Regular cardiac myocyte (primary cell): ENCODE measurements at places on chromosomes 1 and 21. TPM values are rescaled to one million over a fixed set of nuclear protein-coding genes. Genes with fewer than 3 reads are reported as not detected.

DCDC2B gene
- not detected in 2 replicates for total RNA-seq

GPR161 gene
- total RNA-seq: 7.9 and 11.7 TPM in 2 replicates

OR2T29 gene
- total RNA-seq: not detected in 2 replicates

FAM78B gene
- total RNA-seq: under 0.01 and 0.28 TPM in 2 replicates

CBS gene
- total RNA-seq: 24.2 and 47.0 TPM in 2 replicates

ASTN1 gene
- total RNA-seq: not detected in 2 replicates

USF1 gene
- total RNA-seq: 72.7 and 94.5 TPM in 2 replicates

WDR3 gene
- total RNA-seq: 17.8 and 31.2 TPM in 2 replicates

PRRX1 gene
- total RNA-seq: 101 and 189 TPM in 2 replicates

TDRKH gene
- total RNA-seq: 1.9 and 2.0 TPM in 2 replicates

KIF21B gene
- 0.19 and 0.28 TPM in 2 replicates for total RNA-seq

TMEM200B gene
- 5.2 and 7.6 TPM in 2 replicates for total RNA-seq

ASPM gene
- total RNA-seq: 4.8 and 37.6 TPM in 2 replicates

ODR4 gene
- 19.0 and 36.6 TPM in 2 replicates for total RNA-seq

IGSF3 gene
- total RNA-seq: 0.38 and 0.85 TPM in 2 replicates

NEGR1 gene
- 11.8 and 13.8 TPM in 2 replicates for total RNA-seq

CD247 gene
- total RNA-seq: under 0.01 and 0.28 TPM in 2 replicates

LEPR gene
- total RNA-seq: 10.0 and 37.2 TPM in 2 replicates

GSTM5 gene
- 0.19 and 3.9 TPM in 2 replicates for total RNA-seq

DNAJC28 gene
- 1.7 and 2.0 TPM in 2 replicates for total RNA-seq
